ENCODE measurements at places on chromosomes 12 and 14.
A peak's percentile ranks its signal among the peaks of the same experiment; 100 is the strongest.

- H3K27me3 ChIP-seq = no peaks in the 10 kb centered on the region
- no peak overlapping the region for H3K27ac ChIP-seq
- no peaks in the 10 kb centered on the region for H3K4me1 ChIP-seq
- no peaks in the 10 kb centered on the region for H3K36me3 ChIP-seq
- DNase-seq = no peak
Observed at GRCh38 chr14:60632257-60632656, 17.0 kb downstream of the SIX1 start.

GRCh38 chr14:63375769-63376168 is 57.0 kb upstream of the GPHB5 start:
- H3K27ac ChIP-seq = no peak overlapping the region
- H3K4me1 ChIP-seq = no peaks in the 10 kb centered on the region
- H3K27me3 ChIP-seq = no peaks in the 10 kb centered on the region

GRCh38 chr12:116220756-116221155 is 56.7 kb downstream of the MED13L start:
- H3K4me3 ChIP-seq = no peak overlapping the region
- no peaks in the 10 kb centered on the region for H3K27me3 ChIP-seq
- no peaks in the 10 kb centered on the region for H3K36me3 ChIP-seq
- DNase-seq = no peak
- H3K4me1 ChIP-seq = peaks cover 10% of the 10 kb centered on the region

DNA sequence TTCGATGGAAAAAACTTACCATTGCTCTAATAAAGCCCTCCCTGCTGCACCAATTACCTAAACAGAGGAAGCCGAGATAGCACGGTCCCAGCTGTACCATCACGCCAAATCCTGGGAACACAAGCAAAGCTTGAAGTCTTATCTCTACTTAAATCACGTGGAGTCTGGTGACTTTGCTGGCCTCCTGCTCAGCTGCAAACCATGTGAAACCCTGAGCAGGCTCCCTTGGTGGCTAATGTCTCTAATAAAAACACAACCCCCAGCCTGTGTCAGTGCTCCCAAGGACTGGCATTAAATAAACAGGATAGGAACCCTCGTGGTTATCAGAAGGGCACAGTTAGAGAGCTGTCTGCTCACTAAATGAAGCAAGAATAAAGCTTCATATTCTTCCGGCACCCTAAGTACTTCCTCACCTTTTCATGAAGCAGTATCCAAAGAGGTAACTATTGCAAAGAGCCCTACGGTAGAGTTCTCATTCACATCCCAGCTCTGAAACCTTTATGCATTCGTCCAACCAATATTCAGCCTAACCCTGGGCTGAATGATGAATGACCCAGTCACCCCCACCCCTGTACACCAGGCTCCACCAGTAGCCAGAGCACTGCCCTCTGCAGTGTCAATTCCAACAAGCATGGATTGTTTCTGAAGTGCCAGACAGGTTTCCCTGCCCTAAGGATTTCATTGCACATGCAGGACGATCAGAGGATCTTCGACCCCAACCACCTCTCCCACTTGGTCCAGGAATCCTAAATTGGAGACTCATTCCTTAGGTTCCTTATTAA is 452.7 kb upstream of the TMPO start:
- no peak overlapping the region for H3K4me3 ChIP-seq
- H3K27me3 ChIP-seq = no peaks in the 10 kb centered on the region
- no peaks in the 10 kb centered on the region for H3K4me1 ChIP-seq
- no peak overlapping the region for H3K27ac ChIP-seq
- no peak for DNase-seq
- H3K36me3 ChIP-seq = no peaks in the 10 kb centered on the region

DNA sequence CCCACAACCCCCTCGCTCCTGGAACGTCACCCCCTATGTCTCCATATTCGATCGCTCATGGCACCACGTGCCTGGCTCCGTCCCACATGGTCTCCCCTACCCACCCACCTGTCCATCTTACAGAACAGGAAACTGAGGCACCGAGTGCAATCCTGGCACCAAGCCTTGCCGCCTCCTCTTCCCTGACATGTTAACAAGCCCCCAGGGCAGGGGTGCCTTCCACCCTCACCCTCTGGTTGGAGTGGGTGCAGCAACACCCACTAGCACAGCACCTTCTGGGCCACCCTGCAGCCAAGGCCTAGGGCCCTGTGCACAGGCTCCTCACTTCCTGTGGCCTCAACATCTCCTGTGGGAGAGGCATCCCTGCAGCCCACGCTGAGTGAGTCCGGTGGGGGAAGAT is 110.3 kb downstream of the RFLNA start:
- no peak for DNase-seq

GRCh38 chr12:67477681-67478265 is 170.8 kb upstream of the DYRK2 start:
- H3K4me1 ChIP-seq = no peaks in the 10 kb centered on the region
- H3K36me3 ChIP-seq = no peaks in the 10 kb centered on the region
- no peak overlapping the region for H3K27ac ChIP-seq
- no peak overlapping the region for H3K4me3 ChIP-seq
- H3K27me3 ChIP-seq = no peaks in the 10 kb centered on the region

DNA sequence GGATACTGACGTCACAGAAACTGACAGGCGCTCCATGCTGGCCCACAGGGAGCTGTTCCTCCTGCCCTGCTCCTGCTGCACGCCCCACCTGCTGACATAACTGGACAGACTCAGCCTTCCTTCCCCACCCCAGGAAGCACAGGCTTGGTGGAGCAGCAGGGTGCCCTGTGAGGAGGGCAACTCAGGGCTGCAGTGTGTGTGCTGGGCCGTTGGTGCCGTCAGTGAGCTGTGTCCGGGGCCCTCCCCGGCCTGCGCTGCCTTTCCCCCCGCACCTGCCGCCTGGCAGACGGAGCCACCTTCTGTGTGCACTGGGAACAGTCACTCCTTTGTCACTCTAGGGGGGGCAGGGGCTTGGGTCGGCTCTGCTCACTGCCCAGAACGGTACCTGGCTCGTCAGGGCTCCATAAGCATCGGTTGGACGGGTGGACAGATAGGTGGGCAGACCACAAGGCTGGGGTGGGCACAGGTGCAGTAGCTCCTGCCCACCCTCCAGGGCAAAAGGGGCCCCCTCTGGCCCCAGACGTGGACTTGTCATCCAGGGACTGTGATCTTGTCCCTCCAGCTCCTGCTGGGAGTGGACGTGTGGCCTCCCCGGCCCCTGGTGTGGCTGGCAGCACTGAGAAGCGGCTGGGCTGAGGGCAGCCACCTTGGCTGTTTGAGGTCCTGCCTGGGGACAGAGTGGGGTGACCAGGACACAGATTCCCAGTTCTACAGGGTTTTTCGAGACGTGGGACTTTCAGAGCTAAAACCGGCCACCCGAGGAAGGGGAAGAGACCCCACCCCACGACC is 32.8 kb downstream of the FBRSL1 start:
- no peak for DNase-seq
- H3K36me3 ChIP-seq = peaks cover 17% of the 10 kb centered on the region
- H3K4me1 ChIP-seq = no peaks in the 10 kb centered on the region
- no peak overlapping the region for H3K4me3 ChIP-seq
- H3K27ac ChIP-seq = no peak overlapping the region
- H3K27me3 ChIP-seq = no peaks in the 10 kb centered on the region

DNA sequence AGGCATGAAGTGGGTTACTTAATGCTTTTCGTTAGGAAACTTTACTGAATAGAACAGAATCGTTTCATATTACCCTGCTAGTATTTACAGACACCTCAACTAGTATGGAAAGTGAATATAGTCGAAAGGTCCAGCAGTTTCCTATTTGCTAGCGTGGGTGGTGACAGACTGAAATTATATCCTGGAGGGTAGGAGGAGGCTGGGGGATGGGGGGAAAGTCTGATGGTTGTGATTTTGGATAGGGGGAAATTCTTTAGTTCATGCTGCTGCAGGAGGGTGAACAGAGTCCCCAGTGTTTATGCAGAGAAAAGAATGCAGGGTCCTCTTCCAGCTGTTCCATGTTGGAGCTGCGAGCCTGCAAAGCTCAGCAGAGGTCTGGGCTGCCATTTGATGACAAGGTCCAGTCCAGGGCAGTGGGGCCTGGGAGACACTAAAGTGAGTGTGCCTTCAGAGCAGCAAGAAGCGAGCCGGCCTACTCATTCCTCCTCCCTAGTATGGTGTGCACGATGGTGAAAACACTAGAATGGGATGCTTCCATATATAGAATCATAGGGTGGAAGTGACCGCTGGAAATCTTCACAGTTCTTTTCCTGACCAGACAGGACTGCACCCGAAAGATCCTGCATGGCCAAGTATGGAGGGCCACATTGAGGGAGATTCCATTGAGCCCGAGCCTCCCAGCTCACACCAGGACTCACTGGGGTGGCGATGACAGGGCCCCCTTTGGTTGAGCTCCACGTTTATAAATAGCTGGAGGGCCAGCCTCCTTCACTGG is 2.1 kb downstream of the SAMD4A start:
- no peaks in the 10 kb centered on the region for H3K4me1 ChIP-seq
- H3K4me3 ChIP-seq = peak overlapping the region; percentile 87
- peak overlapping the region; percentile 100 for H3K27ac ChIP-seq
- no peaks in the 10 kb centered on the region for H3K27me3 ChIP-seq
- peaks cover 14% of the 10 kb centered on the region for H3K36me3 ChIP-seq

DNA sequence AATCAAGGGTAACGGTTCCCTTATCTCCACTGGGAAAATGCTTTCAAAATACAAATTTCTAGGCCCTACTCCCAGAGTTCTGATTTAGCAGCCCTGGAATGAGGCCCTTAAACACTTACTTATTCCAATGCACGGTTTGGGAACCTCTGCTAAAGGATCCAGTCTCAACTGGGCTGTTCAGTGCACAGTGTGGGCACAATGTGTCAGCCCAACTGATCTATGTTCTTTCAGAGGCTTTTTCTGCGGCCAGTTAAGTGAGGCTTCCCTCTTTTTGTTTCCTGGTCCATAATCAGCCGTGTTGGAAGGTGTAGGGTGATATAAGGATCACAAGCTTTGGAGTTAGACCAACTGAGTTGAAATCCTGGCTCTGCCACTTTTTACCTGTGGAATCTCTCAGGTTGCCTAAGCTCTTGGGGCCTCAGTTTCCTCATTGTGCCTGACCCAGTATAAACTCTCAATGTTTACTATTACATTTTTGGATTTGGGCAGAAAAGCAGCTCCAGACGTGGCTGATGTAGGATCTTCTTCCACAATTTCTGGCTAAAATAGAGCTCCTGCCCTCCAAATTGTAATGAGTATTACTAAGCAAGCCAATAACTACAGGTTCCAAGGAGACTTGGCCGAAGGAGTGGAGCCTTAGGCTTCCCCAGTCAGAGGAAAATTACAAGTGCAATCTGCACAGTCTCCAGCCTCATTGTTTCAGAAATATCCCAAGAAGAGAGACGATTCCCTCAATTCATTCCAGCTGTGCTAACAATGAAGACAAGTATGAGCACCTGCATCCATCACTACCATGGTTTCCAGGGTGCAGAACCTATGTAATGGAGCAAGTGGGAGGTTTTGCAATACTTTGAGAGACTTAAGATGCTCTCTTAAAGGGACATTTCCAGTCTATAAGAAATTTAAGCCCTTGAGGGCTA is 2.3 kb upstream of the ANGEL1 start:
- no peaks in the 10 kb centered on the region for H3K36me3 ChIP-seq
- H3K27me3 ChIP-seq = no peaks in the 10 kb centered on the region
- H3K27ac ChIP-seq = no peak overlapping the region
- H3K4me1 ChIP-seq = peaks cover 6% of the 10 kb centered on the region

DNA sequence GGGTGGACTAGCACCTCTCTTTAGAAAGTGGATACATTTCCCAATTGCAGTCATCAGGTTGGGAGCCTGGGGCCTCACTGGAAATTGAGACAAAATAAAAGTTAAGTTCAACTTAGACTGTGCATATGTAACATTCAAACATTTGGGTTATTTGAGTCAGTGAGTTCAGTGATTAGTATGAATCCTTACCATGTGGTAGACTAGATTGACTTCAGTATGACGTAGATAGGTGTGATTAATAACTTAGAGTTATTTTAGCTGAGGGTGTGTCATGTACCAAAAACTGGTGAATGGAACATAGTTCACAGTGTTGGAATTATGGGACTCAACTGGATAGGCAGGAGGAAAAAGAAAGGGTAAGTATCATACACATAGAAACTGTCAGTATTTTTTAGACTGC is 8.0 kb upstream of the SSTR1 start:
- no peaks in the 10 kb centered on the region for H3K36me3 ChIP-seq
- no peak overlapping the region for H3K27ac ChIP-seq
- no peaks in the 10 kb centered on the region for H3K4me1 ChIP-seq
- no peak for DNase-seq
- no peaks in the 10 kb centered on the region for H3K27me3 ChIP-seq

- H3K36me3 ChIP-seq = no peaks in the 10 kb centered on the region
- H3K4me1 ChIP-seq = no peaks in the 10 kb centered on the region
- no peak overlapping the region for H3K4me3 ChIP-seq
- no peak for DNase-seq
- no peaks in the 10 kb centered on the region for H3K27me3 ChIP-seq
Observed at GRCh38 chr12:44774815-44775411, 101.2 kb downstream of the NELL2 start.

DNA sequence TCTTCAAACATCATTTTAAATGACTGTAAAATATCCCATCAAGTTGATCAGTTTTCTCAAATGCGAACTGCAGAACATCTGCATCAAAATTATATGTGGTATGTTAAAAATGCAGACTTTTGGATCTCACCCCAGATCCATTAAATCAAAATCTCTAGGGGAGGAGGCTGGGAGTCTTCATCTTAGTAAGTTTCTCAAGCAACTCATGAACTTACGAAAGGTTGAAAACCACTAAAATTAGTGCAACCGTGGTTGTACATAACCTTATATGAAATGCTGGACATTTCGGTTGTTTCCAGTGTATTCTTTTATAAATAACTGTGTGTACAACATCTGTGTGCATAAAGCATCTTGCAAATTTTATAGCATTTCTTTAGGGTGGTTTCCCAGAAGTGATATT is 39.2 kb downstream of the ZFP36L1 start:
- H3K36me3 ChIP-seq = no peaks in the 10 kb centered on the region
- no peaks in the 10 kb centered on the region for H3K27me3 ChIP-seq
- H3K27ac ChIP-seq = no peak overlapping the region
- DNase-seq = no peak

- H3K36me3 ChIP-seq = no peaks in the 10 kb centered on the region
- H3K27ac ChIP-seq = no peak overlapping the region
- no peak for DNase-seq
- H3K4me3 ChIP-seq = no peak overlapping the region
- H3K4me1 ChIP-seq = peaks cover 29% of the 10 kb centered on the region
- H3K27me3 ChIP-seq = no peaks in the 10 kb centered on the region
Observed at GRCh38 chr14:59310633-59311032, 122.2 kb downstream of the DAAM1 start.

DNA sequence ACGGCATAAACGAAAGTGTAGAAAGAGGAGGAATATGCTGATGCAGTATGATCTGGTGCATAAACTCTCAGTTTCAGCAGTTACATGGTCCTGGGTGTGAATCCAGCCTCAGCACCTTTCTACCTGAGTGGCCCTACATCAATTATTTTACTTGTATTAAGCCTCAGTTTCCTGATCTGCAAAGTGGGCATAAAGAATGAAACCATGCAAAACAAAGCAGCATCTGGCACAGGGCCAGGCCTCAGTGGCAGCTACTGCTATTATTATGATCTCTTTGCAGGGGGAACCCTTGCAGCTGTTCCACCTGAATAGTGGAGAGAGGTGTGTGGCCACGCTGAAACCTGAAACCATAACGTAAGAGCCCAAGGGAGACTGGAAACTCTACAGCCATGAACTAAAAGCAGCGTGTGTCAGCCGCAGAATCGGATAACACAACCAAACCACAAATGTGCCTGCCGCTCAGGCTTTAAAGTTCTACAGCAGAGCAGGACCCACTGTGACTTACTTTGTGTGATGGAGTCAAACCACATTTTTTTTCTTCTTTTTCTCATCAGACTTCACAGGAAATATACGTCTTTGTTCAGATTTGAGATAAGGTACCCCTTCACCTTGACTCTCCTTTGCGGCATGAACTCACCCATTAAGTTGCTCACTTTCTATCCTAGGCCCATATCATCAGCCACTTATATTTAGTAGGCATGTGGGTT is 29.2 kb upstream of the FOS start:
- H3K36me3 ChIP-seq = no peaks in the 10 kb centered on the region
- H3K27me3 ChIP-seq = no peaks in the 10 kb centered on the region
- DNase-seq = no peak
- H3K4me3 ChIP-seq = no peak overlapping the region
- H3K27ac ChIP-seq = no peak overlapping the region
- H3K4me1 ChIP-seq = no peaks in the 10 kb centered on the region

All from ascending aorta (tissue), 2 donors.